ENCODE measurements at places on chromosomes 5 and 9.

DNA sequence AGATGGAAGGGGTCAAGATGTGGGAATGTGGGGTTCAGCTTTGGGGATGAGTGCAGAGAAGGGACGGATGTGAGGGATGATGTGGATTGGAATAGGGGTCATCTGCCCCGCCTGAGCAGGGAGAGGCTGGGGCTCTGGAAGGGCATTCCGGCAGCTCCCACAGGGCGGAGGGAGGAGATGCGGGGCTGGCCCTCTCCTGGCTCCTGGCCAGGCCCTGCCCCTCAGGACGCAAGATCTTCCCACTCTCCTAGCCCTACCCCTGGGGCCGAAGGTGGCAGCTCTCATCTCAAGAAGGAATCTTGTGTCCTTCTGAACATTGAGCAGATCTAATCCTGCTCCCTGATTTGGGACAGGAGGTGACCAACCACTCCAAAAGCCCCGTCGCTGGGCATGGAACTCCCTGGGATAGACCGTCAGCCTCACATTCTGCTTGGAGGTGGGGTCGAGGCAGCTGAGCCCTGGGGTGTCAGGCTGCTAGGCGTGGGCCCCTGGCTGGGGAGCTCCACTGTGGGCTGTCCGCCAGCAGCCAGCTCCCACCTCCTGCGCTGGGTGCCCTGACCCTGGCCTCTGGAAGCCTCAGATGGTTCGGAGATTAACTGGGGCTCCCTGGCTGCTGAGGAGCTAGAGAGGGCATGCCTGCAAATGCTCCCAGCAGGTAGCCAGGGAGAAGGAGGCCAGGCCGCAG lies 125.2 kb downstream of the ZNF354C start:
- no peak for DNase-seq

GRCh38 chr5:78504704-78505677 lies 143.6 kb downstream of the LHFPL2 start:
- DNase-seq, result no peak

GRCh38 chr9:26033336-26033735 lies 355.1 kb upstream of the TUSC1 start:
- no peak for DNase-seq

GRCh38 chr5:102856389-102856777 lies 101.3 kb downstream of the PAM start:
- no peak for DNase-seq

- no peak for DNase-seq
Observed at GRCh38 chr5:141636106-141636412, 590 bp downstream of the HDAC3 start.

DNA sequence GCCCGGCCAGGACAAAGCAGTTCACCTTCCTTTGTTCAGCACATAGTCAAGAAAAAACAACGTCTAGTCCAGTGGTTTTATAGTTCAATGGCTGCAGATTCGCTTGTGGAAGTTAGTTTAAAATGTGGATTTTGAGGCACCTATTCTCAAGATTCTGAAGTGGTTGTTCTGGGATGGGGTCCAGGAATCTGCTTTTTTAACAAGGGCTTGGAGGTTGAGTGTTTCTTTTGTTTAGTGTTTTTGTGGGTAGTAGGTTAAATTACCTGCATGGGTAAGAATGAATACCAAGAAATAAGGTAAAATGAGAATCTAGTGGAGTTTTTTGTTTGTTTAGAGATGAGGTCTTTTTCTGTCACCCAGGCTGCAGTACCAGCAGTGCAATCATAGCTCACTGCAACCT lies 28.4 kb upstream of the NADK2 start:
- DNase-seq, result no peak

DNA sequence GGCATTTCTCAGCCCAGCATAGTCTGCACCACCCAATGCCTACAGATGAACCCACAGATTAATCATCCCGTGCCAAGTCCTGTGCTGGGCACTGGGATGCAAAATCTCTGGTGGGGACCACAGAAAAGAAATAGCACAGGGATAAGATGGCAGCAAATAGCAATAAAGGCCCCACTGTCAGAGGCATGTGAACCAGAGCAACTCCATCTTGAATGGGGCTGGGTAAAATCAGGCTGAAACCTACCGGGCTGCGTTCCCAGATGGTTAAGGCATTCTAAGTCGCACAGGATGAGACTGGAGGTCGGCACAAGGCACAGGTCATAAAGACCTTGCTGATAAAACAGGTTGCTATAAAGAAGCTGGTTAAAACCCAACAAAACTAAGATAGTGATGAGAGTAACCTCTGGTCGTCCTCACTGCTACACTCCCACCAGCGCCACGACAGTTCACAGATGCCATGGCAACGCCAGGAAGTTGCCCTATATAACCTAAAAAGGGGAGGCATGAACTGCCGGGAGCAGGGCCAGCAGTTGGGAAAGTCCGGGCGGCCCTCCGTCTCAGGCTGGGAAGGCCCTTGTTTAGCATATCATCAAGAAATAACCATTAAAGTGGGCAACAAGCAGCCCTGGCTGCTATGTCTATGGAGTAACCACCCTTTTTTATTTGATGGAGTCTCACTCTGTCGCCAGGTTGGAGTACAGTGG lies 65.2 kb downstream of the C9orf50 start:
- no peak for DNase-seq

DNA sequence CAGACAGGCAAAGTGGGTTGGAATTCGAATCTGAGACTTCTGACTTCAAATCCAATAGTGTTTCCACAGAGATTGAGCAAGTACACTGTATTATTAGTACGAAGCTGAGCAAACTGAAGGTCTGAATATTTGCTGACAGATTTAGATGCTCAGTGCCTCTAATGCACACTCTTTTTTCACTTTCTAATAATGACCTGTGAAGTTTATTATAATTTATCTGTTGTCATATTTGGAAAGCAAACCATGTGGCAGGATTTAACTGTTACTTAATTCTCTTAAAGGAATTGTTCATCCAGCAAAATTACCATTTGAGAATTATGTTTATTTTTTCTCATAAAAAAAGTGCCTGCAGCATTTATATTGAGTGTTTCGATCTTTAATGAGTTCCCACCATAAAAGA lies 277.3 kb downstream of the DMRT2 start:
- DNase-seq, result no peak

- DNase-seq, result no peak
Observed at GRCh38 chr9:1528456-1528855, 478.3 kb downstream of the DMRT2 start.

DNA sequence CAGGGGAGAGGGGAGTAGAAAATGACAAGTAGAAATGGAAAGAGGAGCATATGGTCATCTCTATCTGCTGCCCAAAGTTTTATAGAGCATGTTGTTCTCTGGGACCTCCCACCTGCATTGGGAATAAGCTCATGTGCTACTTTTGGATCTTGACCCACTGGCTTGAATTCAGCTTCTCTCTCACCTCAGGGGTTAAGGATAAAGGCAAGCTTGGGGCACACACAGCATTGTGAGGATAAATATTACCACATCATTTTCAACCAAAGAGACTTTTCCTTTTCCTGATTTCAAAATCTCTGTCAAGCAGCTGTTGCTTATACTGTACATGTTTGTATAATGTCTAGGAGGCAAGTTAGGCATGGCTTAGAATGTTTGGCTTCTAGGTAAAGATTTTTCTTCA lies 16.6 kb downstream of the ATP10B start:
- no peak for DNase-seq

DNA sequence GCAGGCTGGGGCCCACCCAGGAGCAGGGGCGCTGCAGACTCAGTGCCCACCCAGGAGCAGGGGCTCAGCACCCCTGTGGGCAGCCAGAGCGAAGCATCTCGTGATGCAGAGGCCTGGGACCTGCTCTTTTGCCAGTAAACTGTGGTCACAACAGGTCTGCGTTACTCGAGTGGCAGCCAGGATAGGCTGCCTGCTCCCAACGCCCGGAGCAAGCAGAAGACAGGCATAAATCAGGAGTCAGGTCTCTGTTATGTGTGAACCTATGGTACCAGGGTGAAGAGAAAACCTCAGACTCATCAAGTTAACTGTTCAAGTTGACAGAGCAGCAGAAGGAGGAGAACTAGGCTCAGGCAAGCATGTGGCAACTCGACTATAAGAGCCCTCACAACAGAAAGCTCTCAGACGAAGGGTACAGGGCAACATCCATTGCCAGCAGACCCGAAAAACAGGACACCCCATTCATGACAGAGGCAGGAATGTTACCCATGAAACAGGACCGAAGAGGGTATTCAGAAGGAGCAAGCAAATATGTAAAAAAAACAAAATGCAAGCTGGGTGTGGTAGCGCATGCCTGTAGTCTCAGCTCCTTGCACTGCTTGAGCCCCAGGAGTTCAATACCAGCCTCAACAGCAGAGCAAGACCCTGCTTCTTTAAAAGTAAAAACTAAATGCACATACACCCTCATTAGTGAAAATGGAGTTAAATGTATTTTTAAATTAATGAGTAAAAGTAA lies 71.7 kb downstream of the GOLPH3 start:
- no peak for DNase-seq

GRCh38 chr9:115739096-115739875 lies 414.3 kb upstream of the PAPPA start:
- DNase-seq, result no peak

DNA sequence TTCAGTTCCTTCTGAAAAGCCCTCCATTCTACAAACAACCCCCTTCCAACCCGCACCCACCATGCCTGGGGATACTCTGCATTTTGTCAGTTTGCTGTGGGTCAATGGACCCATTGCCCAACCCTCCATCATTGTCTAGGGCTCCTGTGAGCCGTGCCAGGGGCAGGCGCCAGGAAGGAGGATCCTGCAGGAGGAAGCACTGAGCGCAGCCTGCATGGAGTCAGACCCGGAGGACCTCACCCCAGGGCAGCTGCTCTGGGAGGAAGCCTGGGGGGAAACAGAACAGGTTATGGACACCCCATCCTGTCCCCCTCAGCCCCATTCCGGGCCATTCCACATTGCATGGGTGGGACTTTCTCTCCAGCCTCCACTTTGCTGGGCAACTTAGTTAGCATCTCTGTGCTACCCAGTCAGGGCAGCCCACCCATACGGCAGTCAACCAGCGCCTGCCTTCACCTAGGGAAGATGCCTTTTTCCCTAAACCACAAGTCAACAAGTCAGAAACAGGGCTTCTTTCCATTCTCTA lies 48.6 kb upstream of the VDAC1 start:
- DNase-seq, result no peak

DNA sequence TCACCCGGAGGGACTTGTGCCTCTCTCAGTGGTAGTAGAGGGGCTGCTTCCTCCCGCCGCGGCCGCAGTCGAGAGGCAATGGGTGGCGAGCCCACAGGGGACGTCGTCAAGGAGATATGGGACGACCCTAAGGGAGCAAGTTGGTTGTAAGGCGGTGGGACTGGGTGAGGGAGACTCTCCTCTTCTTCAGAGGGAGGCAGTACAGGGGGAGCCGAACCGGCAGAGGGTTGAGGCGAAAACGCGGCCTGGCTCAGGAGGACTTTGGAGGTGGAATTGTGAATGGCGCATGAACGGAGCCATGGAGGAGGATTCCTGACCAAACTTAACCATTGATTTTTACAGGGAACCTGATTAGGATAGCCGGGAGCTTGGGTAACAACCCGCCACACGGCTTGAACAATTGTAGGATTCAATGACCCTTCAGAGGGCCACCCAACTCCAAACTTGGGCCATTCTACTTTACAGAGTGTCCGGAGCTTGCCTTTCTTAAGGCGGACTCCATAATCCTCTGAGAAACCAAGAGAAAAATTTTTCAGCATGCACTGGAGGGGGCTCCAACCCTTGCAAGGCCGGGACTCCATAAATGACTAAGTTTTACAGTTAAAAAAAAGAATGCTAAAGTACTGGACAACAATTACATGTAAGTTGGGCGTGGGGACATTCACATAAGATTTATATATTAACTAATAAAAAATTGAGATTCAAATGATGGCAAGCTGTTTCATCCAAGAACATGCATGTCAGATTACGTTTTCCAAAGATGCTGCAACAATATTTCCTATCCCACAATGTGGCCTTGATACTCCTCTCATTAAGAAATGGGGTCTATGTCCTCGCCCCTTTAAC lies 19.4 kb upstream of the RHOBTB3 start:
- no peak for DNase-seq

- no peak for DNase-seq
Observed at GRCh38 chr5:13746026-13746425, 198.5 kb downstream of the DNAH5 start.

GRCh38 chr5:73435759-73436534 lies 12.6 kb downstream of the FOXD1 start:
- no peak for DNase-seq
